SJCRH30 (cell line): ENCODE measurements at places on chromosomes 6 and 20. TPM values are rescaled to one million over a fixed set of nuclear protein-coding genes. Genes with fewer than 3 reads are reported as not detected.

PI16 gene
- total RNA-seq = not detected in 2 replicates

TBX18 gene
- 24.9 and 26.8 TPM in 2 replicates for total RNA-seq

- DNase-seq = no peak
Measured at GRCh38 chr6:109496036-109496772, 13.2 kb upstream of the ZBTB24 start.

ZBTB46 gene
- 4.0 and 5.0 TPM in 2 replicates for total RNA-seq

DNA sequence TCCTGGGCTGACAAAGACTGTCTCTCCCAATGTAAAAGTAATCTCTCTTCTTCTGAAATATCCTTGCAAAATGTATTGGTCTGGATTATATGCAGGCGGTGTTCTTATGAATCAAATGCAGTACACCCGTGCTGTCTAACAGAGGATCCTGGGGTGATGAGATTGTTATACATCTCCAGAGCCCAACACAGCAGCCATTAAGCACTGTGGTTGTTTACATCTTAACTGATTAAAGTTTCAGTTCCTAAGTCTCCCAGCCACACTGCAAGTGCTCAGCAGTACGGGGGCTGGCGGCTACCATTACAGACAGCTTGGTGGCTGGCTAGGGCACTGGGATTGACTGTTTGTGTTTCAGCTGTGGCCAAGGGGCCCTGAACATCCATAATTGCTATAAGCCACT lies 7.0 kb downstream of the UNC93A start:
- no peak for DNase-seq

DNA sequence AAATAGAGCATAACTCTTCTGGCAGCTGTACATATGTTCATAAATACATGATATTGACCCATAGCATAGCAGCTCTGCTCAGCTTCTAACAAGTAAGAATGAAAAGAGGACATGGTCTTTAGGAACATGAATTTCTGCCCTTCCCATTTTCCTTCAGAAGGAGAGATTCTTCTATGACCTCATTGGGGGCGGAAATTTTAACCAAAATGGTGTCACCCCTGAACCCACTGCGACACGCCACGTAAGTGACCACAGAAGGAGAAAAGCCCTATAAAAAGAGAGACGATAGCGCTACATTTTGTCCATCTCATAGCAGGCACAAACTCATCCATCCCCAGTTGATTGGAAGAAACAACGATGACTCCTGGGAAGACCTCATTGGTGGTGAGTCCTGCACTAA lies at the start of gene IL17A:
TSS of gene IL17A (plus strand) at position 301 of the 400 bp plus-strand sequence. CDS start at position 358, 57 bp downstream.
- DNase-seq = no peak

DNA sequence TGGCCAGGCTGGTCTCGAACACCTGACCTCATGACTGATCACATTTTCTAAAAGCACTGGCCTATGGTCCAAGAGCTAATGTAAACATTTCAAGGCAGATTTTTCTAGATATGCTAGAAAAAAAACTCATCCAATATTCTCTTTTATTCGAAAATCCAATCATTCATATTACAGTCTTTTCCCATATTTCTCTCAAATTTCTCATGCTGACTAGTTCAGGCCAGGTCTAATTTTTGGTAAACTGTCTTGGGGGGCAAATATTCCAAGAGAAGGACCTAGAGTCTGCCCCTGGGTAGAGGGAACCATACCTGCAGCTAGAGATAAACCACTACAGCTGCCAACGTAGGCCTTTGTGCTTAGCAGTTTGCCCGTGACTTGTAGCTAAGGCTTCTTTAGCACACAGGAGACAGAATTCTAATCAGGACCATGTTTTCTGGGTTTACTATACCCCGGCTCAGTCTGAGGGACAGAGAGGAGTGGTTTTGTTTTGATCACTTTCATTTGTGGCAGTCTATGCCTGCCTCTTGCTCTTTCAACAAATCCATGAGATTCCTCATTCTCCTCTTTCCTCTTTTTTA lies 71.8 kb upstream of the CITED2 start:
- no peak for DNase-seq

DNA sequence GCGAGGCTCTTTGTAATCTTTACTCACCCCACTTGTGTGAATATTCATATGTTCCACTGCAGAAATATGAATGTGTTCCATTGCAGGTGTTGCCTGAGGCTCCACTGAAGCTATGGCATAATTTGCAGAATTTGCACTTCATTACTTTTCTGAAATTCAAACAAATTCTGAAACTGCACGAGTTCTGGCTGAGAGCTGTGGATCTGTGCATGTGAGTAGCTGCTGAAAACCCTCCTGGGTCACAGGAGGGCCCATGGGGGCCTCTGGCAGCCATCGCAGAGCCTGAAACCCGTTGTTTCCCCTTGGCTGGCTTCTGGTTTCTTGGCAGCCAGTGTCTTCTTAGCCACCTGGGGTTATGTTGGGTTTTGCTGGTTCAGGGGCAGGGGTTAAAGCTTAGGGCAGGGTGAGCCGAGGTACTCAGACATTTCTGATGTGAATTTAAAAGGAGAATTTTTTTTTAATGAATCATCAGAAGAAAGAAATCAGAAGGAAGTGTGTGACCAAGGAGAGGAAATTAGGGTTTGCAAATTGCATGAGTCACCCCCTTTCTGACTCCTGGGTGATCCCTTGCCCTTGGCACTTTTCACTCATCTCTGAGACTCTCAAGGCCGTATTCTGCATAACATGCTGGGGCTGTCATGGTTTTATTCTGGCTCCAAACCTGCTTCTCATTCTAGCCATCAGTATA lies 40.6 kb downstream of the TOX2 start:
- DNase-seq = peak; percentile 47

- no peak for DNase-seq
Measured at GRCh38 chr6:6872459-6873344, 235.1 kb upstream of the RREB1 start.

GRCh38 chr6:152341596-152341995 lies 295.6 kb downstream of the SYNE1 start:
- DNase-seq = no peak

- no peak for DNase-seq
Measured at GRCh38 chr20:64075556-64075955, 3.8 kb downstream of the RGS19 start.

DNA sequence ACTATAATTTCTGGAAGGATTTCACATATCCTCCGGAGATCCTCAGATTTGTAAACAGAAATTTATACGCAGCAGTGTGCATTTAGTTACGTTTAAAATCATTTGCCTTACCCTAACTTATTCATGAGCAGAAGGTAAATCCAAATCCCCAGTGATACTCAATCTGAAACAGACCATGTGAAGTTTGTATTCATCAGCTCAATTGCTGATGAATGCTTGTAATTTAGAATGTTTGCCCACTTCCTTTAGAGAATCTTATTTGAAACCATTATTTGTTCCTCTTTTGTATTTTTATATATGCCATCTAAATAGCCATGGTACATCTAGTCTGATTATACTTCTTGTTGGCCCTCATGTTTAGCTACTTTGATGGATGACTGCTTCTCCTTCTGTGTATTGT lies 15.4 kb downstream of the TAAR1 start:
- no peak for DNase-seq

SLC17A2 gene
- total RNA-seq = not detected in 2 replicates

CFB gene
- total RNA-seq = not detected in 2 replicates

DNA sequence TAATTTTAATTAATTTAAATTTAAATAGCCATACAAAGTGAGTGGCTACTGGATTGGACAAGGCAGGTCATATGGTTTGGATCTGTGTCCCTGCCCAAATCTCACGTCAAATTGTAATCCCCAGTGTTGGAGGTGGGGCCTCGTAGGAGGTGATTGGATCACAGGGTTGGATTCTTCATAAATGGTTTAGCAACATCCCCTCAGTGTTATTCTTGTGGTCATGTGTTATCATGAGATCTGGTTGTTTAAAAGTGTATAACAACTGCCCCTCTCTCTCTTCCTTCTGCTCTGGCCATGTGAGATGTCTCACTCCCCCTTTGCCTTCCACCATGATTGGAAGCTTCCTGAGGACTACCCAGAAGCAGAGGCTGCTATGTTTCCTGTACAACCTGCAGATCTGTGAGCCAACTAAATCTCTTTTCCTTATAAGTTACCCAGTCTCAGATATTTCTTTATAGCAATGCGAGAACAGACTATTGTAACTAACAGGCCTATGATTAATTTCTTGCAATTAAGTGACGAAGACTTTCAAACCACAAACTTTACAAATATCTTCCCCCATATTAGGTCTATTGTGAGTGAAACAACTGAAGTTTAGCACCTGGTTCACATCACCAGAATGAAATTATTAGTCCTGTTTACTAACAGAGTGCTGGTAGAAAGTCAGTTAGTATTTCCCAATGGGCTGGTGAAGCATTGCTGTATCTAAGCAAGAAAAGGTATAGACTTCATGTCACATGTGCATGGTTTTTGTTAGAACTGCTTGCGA lies 60.0 kb upstream of the TNFAIP3 start:
- no peak for DNase-seq

- DNase-seq = peak; percentile 4
Measured at GRCh38 chr6:26411751-26412150, 9.7 kb downstream of the BTN3A1 start.

GRCh38 chr6:4582506-4583417 lies 193.4 kb upstream of the CDYL start:
- no peak for DNase-seq

MEP1A gene
- not detected in 2 replicates for total RNA-seq

KCNQ5 gene
- not detected in 2 replicates for total RNA-seq

MUCL3 gene
- total RNA-seq = not detected in 2 replicates

ASIP gene
- not detected in 2 replicates for total RNA-seq

DNA sequence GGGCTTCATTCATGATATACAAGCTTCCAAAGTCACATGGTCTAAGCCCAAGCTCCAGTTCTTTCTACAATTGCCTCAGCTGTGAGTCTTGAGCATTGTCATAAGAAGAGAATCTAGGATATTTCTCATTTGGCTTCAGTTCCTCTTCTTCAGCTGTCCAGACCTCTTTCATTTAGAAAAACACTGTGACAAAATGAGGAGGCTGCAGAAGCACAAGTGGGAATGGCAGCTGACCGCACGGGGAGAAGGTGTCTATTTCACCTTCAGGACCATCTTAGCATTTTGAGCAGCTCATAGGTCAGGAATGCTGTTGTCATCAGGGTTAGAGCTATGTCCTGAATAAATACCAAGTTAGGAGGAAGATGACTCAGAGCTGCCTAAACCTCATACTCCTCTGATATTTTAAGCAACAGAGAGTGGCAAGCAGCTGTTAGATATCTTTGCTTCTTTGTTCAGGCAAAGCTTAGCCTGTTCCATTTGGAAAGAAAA lies 390.1 kb upstream of the CITED2 start:
- DNase-seq = peak; percentile 94

CDH4 gene
- total RNA-seq = 0.06 TPM in 1 of 2 replicates, not detected in the other

NKX2-4 gene
- total RNA-seq = 3.9 TPM in 2 replicates

RHAG gene
- total RNA-seq = not detected in 2 replicates

DNA sequence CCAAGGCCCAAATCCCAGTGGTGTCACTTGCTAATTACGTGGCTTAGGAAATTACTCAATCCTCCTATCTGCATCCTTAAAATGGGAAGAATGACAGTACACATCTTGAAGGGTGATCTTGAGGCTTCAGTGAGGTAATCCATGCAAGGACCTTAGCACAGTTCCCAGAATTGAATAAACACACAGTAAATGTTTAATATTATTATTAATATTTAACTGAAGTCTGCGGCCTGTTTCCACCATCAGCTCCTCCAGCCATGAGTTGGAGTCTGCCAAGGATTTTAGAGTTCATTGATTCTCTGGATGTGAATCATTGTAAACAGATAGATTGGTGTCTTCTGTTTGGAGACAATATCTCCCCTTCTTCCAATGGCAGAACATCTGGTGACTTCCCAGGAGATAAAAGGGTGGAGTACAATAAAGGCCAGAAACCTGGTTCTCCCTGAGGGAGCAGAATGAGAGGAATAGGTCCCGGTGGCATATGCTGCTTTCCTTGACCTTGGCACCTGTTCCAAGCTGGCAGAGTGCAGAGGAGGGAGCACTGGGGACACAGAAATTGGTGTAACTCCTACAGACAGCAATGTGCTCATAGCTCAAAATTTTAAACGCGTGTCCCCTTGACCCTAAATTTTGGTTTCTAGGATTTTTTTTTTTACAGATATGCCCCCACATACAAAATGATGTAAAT lies 25.4 kb downstream of the UNC5CL start:
- DNase-seq = no peak

GRCh38 chr6:23403460-23403859 lies 722.6 kb upstream of the NRSN1 start:
- DNase-seq = no peak

NELFCD gene
- total RNA-seq = 239 and 255 TPM in 2 replicates

DNA sequence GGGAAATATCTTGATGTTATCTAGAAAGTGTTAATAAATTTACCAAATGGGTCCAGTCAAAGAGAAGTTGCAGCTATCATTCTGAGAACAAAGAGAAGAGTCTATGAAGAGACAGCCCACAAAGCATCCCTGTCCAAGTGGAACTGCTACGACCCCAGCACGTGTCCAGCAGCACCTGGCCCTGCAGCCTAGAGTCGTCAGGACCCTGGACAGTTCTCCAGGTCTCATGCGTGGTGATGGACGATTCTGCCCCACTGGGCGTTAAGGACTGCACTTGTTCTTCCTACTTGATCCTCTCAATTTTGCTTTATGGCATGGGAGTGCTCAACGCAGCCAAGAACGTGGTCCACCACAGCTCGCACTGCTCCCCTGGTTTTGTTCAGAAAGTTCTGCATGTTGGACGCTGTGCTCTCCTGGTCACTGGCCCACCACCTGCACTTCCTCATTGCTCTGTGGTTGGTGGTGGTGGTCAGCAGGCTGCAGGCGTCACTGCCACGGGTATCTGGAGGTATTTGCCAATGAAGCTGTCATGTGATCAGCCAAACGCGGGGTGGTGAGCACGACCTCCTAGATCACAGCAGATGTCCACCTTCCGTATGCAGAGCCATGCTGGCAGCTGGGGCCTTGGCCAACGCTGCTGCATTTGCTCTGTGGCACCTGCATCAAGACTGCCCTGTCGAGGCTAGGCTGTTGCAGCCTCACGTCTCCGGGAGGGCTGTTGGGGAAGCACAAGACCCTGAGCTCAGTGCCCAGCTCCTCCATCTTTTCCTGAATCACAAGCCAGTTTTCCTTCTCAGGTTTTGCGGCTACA lies 356.4 kb downstream of the CDH4 start:
- DNase-seq = peak; percentile 71

DNA sequence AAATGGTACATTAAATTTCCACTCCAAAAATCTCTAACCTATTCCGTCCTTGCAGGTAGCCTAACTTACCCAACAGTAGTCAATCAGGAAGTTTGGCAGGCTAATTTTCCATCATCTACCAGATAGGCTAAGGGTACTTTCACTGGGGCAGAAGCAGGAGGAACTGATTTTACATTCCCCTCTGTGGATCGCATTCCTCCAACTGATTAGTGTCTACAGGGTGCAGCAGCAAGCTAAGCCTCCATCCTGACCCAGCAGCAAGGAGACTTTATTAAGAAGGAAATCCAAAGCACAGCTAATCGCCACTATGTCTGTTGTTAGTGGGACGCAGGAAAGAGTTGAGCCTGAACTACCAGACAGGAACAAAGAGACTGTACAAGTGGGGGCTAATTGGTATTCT lies 143.2 kb upstream of the RUNX2 start:
- DNase-seq = no peak

SNRPB gene
- 401 and 455 TPM in 2 replicates for total RNA-seq
